ENCODE measurements at places on chromosomes 3 and 15.
A peak's percentile ranks its signal among the peaks of the same experiment; 100 is the strongest.

DNA sequence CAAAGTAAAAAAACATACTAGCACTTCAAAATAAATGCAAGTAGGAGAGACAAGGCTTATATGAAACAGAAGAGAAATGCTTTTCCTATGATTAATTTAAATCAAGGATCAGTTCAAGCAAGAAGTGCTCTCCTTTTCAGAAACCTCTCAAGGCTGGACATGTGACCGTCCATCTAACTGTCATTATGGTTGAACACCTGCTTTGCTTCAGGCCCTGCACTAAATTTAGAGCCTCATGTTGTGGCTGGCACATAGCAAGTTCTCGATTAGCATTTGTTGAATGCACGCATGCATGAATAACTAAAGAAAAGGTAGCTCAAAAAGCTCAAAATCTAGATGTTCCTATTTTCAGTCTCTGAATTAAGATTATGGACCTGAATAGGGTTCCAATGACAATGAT lies 82.0 kb downstream of the SV2B start:
- DNase-seq = no peak

GRCh38 chr3:187855131-187855530 lies 109.9 kb upstream of the BCL6 start:
- DNase-seq = no peak

DNA sequence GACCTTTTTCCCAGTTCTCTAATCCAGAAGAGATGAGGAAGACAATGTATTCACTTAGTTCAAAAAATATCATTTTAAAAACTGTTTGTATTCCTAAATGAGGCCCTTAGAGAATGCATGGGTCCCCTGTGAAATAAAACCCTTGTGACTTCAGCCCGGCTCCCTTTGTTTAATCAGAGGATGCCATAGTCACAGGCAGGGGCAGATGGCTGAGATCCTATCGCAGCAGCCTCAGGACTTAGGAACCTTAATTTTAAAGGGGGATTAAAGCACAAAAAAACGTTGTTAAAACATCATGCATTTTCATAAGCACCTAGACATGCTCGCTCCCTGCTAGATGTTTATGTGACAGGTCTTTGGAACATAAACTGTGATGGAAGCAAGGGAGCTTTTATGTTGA lies 176.6 kb downstream of the IL20RB start:
- no peak for DNase-seq

GRCh38 chr3:103085465-103085864 lies 650.6 kb downstream of the ZPLD1 start:
- DNase-seq = no peak

DNA sequence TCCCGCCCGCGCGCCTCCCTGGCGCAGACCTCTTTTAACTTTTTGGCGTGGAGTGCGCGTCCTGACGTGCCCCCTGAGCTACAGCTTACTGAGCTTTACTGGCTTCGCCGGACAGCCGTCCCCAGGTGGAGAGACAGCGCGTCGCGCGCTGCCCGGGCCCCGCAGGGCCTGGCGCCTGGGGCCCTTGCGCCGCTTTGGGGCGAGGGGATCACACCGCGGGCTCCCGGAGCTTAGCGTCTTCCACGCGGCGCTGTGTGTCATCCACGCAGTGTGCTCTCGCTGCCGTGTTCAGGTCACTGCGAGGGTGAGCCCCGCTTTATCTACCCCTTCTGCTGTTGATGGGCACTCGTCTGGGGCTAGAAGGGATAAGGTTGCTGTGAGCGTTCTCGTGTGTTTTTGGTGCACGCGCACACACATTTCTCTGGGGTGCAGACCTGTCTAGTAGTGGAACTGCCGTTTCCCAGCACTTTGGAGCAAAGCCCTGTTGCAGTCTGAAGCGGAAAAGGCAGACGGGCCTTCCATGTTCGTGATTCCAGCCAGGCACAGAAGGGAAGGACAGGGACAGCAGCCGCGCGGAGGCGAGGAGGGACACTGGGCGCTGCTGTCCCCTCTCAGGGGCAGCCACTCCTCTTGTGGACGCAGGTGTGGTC lies 33.1 kb upstream of the ALDH1L1 start:
- DNase-seq = no peak

- no peak for DNase-seq
Observed at GRCh38 chr3:178440043-178440442, 96.2 kb upstream of the KCNMB2 start.

- DNase-seq = no peak
Observed at GRCh38 chr3:141994856-141995255, 118.4 kb downstream of the ATP1B3 start.

GRCh38 chr15:41804361-41804760 lies 23.5 kb upstream of the JMJD7 start:
- no peak for DNase-seq

- DNase-seq = peak; percentile 14
Observed at GRCh38 chr3:123028233-123028828, 768 bp upstream of the SEMA5B start.

DNA sequence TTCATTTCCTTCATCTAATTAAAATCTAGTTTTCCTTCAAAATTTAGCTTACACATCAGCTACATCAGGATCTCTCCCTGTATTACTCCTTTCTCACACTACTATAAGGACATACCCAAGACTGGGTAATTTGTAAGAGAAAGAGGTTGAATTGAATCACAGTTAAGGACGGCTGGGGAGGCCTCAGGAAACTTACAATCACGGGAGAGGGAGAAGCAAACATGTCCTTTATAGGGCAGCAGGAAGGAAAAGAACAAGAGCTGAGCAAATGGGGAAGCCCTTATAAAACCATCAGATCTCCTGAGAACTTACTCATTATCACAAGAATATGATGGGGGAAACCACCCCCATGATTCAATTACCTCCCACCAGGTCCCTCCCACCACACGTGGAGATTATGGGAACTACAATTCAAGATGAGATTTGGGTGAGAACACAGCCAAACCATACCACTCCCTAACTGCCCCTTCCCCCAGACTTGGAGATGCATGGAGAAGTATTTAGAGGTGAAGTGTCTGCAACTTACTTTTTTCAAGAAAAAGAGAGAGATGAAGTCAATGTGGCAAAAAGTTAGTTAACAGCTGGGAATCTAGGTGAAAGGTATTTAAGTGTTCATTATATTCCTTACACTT lies 21.3 kb downstream of the PRTG start:
- no peak for DNase-seq

DNA sequence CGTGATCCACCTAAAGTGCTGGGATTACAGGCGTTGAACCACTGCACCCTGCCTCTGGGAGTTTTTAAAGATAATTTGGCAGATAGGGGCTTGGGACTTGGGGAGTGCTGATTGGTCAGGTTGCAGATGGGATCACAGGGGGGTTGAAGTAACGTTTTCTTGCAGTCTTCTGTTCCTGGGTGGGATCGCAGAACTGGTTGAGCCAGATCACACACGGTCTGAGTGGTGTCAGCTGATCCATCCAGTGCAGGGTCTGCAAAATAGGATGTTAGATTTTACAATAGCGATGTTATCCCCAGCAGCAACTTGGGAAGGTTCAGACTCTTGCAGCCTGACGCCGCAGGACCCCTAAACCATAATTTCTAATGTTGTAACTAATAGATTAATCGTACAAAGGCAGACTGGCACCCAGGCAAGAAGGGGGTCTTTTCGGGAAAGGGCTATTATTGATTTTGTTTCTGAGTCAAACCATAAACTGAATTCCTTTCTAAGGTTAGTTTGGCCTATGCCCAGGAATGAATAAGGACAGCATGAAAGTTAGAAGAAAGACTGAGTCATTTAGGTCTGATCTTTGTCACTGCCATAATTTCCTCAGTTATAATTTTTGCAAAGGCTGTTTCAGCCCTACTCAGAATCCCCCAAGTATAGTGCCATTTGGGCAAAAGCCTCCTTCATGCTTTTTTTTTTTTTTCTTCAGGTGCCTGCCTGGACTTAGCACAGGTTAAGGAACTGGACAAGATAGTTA lies 1.5 kb upstream of the CA12 start:
- DNase-seq = no peak

- DNase-seq = no peak
Observed at GRCh38 chr3:197353867-197354567, 55.6 kb upstream of the DLG1 start.

DNA sequence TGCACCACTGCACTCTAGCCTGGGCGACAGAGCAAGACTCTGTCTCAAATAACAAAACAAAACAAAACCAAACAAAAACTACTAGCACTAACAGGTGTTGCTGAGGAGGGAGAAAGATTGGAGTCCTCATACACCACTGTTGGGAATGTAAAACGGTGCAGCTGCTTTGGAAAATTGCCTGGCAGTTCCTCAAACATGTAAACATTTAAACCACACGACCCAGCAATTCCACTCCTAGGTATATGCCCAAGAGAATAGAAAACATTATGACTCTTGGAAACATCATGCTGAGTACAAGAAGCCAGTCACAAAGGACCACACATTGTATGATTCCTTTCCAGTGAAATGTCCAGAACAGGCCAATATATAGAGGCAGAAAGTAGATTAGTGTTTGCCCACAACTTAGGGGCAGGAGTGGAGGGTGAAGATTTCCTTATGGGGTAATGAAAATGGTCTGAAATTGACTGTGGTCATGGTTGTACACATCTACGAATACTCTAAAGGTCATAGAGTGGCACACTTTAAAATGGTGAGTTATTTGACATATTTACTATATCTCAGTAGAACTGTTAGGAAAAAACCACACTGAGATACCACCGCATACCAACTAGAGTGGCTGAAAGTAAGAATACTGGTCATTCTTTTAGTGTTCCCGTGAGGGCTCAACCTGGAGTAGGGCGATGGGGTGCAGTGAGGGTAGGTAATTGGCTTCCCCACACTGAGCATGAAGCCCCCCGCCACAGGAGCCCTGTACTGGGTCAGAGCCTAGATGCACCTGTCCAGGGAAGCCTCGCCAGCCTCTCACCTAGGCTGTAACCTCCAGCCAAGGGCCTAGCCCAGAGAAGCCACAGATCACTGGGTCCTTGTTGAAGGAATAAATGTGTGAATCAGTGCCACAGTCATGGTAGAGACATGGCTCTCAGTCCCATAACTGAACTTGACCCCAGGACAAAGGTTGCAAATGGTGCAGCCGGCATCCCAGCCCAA lies 131.1 kb downstream of the NUP210 start:
- DNase-seq = no peak

DNA sequence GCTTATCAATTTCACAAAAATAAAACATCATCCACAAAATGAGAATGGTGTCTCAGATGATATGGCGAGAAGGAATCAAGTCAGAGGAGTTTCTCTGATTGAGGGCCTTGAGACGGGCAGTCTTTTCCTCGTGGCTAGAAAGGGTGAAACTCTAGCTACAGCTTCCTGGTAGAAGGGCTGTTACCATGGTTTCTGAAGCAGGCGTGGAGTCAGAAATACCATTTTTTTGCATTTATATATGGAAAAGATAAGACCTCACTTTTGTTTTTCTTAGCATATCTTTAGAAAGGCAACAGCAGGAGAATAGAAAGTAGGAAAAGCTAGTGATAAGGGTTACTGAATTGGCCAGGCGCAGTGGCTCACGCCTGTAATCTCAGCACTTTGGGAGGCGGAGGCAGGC lies 17.3 kb upstream of the SAMD7 start:
- DNase-seq = no peak

- DNase-seq = no peak
Observed at GRCh38 chr3:173744895-173745294, 347.4 kb downstream of the NLGN1 start.

- DNase-seq = no peak
Observed at GRCh38 chr3:127739347-127740135, 66.8 kb downstream of the ABTB1 start.

- DNase-seq = no peak
Observed at GRCh38 chr3:42778644-42779043, 5.6 kb upstream of the CCDC13 start.

GRCh38 chr15:40031300-40031699 lies 7.7 kb downstream of the SRP14 start:
- DNase-seq = no peak

GRCh38 chr3:128736601-128737000 lies 10.6 kb downstream of the RAB7A start:
- DNase-seq = no peak

- DNase-seq = no peak
Observed at GRCh38 chr15:73028831-73029451, 23.3 kb upstream of the NEO1 start.

- no peak for DNase-seq
Observed at GRCh38 chr15:25985165-25985564, 122.0 kb upstream of the ATP10A start.

GRCh38 chr15:77004189-77004588 lies 9.3 kb downstream of the PSTPIP1 start:
- no peak for DNase-seq

DNA sequence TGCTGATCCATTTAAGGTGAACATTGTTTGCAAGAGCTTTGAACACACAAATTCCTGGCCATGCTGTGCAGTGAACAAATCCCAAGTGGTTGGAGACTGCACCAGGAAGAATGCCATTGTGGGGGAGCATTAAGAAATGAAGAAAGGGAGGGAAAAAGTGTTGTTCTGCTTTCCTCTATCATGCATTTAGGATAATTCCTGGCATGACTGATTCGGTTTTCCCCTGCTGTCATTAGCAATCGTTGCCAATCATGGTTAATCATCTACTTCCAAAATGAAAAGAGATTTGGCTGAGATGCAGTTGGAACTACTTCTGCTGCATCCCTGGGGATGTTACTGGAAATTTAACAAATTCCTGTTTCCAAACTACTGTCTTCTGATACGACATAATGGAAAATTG lies 73.7 kb upstream of the ZPLD1 start:
- no peak for DNase-seq

DNA sequence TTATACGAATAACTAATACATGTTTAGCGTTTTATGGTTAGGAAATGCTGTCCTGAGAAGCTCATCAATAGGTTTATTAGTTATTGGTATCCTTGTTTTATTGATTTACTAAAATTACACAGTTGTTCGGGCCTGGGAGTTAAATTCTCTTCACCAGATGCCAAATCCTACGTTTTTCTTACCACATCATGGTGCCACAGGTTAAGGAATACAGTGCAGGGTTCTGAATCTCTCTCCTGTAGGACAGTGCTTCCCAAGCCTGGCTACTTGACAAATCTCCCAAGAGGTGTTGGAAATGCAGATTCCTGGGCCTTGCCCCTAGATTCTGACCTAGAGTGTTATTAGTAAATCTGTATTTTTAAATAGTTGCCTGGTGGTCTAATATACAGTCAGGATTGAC lies 273.4 kb upstream of the LRRFIP2 start:
- no peak for DNase-seq

- DNase-seq = peak; percentile 67
Observed at GRCh38 chr15:98850961-98851572, 156.5 kb downstream of the PGPEP1L start.

DNA sequence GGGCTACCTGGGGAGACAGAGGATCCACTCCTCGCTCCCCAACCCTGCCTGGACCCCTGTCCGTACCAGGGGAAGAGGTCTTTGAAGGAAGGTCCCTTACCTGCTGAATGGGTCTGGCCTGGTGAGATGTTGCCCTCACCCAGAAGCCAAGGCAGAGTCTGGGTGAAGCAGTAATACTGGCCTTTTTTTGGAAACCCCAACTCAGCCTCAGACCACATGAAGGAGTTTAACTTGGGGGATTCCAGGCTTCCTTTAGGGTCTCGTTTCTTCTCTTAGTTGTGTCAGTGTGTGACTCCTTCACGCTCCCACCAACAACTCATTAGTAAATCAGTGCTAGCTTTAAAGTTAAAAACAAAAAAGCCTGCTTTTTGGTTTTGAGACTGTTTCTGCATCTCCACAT lies 45.6 kb downstream of the RTP1 start:
- no peak for DNase-seq

- no peak for DNase-seq
Observed at GRCh38 chr15:52295421-52296001, at the start of gene MYO5C. Gene MYO5C (minus strand): TSS chr15:52295804. CDS start chr15:52295636, 168 bp downstream.
